ENCODE measurements at places on chromosomes 3 and 15.

- no peak for DNase-seq
Observed at GRCh38 chr3:46468753-46469600, 4.3 kb upstream of the LTF start.

DNA sequence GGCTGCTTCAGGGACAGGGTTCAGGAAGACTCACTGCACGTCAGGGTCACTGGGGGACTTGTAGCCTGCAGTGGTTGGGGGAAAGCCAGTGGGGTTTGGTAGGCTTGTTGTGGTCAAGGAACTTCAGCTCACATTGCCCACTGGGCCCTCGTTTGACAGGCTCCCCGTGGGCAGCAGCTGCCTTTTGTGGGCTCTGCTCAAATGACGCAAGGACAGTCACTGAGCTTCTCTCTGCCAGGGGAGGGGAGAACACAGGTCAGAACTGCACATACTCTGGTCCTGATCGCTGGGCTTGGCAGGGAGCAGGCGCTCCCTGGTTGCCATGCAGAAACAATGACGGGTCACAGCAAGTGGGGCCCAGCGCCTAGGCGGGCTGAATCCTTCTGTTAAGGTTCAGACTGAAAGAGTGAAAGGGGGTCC, 45.5 kb downstream of the FAM174B start:
- no peak for DNase-seq

DNA sequence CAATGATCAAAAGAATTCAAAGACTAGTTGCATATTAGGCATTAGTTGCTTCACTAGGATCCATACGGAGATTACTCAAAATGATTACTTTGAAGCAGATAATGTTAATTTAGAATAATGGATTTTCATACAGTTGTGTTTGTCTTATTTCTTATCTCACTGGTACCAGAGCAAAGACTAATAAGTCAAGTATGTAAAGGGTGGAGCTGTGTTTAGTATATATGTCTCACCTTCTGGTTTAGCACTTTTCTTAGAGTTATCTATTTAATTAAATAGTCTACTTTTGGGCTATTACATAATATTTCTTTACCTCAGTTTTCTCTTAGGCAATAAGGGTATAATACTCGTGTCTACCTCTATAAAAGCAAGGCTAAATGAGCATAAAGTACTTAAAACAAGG, 18.8 kb downstream of the TMEM207 start:
- no peak for DNase-seq

DNA sequence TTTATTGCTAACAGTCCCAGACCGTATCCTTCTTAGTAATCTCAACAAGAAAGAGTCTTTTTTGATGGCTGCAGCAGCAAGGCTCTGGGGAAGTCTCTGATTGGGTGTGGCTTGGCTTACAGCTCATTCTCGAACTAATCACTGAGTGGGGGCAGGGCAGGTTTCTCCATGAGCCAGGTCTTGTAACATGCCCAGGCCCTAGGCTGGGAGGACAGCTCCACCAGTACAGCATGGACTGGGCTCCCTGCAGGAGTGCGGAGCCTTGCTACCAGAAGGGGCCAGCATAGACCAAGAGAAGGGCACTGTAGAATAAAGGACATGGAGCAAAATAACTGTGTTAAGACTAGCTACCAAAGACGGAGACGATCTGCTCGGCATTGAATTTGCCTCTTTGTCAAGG, 7.2 kb downstream of the CD276 start:
- DNase-seq: no peak

GRCh38 chr15:44792715-44793114, 56.4 kb downstream of the TRIM69 start:
- DNase-seq: no peak

DNA sequence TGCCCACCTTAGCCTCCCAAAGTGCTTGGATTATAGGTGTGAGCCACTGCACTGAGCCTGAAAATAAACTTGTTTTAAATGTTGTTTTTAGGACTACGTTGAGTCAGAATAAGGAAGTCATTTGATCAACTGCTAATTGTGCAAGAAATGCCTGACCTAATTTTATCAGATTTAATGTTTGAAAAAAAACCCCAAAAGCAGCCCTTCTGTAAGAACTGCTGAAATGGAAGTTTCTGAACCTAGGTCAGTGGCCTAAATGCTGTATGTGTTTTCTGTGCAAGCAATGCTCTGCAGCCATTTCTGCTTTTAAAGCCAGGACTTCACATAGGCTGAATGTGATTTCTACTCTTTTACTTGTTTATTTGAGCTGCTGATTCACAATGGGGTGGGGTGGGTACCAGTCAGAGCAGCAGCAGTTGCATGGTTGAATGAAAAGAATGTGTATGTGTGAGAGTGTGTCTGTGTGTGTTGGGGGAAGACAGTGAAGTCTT, 6.6 kb downstream of the GPX1 start:
- DNase-seq: no peak

GRCh38 chr3:51908026-51908425, 4.9 kb upstream of the IQCF1 start:
- no peak for DNase-seq

DNA sequence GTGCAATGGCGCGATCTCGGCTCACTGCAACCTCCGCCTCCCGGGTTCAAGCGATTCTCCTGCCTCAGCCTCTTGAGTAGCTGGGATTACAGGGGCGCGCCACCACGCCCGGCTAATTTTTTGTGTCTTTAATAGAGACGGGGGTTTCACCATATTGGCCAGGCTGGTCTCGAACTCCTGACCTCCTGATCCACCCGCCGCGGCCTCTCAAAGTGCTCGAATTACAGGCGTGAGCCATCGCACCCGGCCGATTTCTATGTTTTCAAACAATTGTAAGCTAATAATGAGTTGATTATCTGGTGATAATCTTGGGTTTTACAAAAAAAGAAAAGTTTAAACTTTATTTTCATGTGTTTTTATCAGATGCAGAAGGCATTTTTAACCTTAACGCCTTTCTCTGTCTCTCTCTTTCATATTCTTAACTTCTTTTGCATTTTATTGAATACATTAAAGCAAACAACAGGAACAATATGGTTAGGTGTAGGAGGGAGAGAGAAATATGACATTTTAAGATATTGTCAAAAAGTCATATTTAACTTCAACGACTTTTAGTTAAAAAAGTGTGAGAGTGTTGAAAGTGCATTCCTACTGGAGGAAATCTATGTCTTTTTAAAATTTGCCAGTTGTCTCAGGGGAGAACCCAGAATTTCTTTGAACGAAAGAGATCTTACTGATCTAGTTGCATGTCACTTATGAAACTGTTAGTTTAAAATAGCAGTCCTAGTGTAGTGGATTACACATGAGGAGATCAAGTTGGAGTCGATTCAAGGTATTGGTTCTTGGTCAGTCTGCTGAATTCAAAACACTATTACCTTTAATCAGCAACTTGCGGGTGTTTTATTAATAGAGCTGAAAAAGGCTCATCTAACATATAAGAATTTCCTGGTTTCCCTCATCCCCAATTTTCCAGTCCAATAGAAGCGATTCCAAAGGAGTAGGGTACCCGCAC, 3.4 kb upstream of the MEIS2 start:
- no peak for DNase-seq

GRCh38 chr3:1251282-1252060, 158.6 kb downstream of the CNTN6 start:
- no peak for DNase-seq

- no peak for DNase-seq
Observed at GRCh38 chr3:150913133-150913922, 8.1 kb upstream of the MINDY4B start.

DNA sequence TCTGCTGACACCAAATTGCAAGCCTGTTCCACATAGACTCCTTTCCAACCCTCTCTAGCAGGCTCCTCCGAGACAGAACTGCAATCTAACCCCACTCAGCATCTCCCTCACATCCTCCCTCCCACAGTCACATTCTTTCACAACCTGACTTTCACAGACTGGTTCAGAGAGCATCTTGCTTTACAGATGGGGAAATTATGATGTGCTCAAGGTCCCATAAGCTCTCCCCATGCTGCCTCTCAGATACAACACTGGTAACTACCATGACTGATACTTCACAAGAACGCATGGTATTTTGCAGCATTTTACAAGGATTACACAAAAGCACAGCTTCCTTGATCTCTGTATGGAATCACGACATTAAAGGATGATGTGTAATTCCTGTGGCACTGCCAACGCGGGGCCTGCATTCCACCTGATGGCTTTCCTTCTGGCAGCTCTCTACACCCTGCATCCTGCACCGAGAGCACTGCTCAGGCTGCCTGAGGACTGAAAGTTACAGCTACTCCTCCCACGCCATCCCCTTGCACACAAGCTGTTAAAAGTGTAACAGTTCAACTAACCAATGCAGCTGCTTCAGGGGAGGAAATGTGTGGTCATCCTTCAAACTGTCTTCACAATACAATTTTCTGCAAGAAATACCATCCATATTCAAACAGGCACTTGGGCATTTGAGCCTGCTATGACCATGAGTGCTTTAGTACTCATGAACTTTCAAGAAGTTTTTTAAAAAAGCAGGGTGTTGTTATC, 27.6 kb downstream of the TBC1D2B start:
- peak; percentile 80 for DNase-seq

GRCh38 chr3:9087831-9088413, 124.7 kb upstream of the RAD18 start:
- DNase-seq: no peak

GRCh38 chr15:64844576-64845145, 2.9 kb downstream of the PLEKHO2 start:
- DNase-seq: peak; percentile 45

DNA sequence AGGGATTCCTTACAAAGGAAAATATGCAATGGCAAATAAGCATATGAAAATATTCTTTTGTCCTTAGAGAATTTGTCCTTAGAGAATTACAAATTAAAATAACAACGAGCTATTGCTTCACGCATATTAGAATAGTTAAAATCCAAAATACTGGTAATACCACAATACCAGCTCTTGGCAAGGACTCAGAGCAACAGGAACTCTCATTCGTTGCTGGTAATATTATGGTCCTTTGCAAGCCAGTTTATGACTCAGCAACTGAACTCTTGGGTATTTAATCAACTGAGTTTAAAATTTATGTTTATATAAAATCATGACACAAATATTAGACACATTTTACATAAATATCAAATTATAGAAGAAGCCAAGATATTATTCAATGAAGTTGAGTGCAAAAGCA, 1730.4 kb downstream of the SI start:
- no peak for DNase-seq

All from activated CD8-positive, alpha-beta T cell treated with anti-CD3 and anti-CD28 coated beads, Interleukin-2, amount 10 ng/mL, durations not matched to agents 7 days and 5 days (primary cell).